ENCODE measurements at places on chromosomes 2 and 18.

- no peak for DNase-seq
Measured at GRCh38 chr2:11319939-11320338, 24.5 kb downstream of the ROCK2 start.

DNA sequence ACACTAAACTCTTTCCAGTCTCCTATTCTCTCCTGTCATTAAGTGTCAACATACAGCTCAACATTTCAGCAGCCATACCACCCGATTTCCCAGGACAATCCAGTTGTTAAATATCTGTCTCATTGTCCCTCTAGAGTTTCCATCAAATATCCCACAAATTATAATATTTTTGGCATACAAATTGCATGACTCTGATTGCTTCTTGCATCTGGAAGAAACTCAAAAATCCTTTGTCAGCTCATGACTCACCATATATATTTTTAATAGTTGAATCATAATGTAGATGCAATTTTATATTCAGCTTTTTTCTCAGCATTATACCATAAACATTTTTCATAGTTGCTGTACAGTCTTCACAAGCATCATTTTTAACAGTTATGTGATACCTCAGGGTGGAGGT is 7.2 kb downstream of the SLC30A3 start:
- no peak for DNase-seq

DNA sequence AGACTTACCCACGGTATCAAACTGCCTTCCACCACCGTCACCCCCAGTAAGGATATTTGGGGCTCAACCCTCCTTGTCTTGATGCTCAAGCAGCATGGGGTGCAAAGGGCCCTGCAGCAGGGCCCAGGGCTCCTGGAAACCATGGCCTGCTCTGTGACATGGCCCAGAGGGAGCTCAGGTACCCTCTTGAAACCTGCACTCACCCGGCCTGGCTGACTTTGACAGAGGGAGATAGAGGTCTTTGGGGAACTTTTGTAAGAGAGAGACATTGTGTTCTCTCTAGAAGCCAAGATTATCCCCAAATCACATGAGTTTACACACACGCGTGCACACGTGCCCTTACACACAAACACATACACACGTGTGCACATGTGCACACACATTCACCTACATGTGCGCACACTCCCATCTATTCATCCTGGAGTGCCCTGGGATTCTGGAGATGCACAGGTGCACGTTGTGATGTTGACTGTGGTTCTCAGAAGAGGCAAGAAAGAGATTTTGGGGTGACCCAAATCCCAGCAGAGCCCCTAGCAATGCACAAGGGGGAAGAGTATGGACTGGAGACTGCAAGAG is 19.6 kb upstream of the KCNK3 start:
- no peak for DNase-seq

DNA sequence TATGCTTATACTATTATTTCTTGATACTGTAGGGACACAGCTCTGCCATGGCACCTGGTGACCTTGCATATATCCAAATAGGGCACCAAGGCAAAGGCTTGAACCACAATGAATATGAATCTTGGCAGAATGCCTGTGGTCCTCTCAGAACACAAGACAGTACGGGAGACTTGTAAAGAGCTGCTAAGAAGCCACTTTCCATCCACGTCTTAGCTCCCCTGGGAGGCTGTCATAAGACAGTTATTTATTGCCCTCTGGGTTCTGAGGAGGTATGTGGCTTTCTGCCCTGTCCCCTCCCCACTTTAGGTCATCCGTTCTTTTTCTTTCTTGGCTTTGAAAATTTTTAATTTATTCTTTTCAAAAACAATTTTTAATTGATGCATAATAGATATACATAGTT is 29.8 kb upstream of the MRPL33 start:
- no peak for DNase-seq

DNA sequence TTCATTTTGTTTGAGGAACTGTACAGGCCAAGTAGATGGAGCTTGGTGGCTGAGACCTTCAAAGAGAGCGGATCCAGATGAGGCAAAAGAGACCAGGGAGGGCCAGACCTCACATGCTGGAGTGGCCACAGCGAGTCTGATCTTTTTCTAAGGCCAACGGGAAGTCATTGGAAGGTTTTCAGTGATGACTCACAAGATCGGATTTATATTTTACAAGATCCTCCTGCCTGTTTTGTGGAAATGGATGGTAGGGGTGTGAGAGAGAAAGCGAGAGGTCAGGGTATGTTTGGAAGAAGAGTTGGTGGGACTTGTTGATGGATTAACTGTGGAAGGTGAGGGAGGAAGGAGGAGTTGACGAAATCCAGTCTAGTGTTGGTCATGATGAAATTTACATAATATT is 44.6 kb upstream of the TUBA3D start:
- DNase-seq = no peak
